Fibroblast of skin of right biceps (primary cell): ENCODE measurements at places on chromosomes 7 and 10.
A peak's percentile ranks its signal among the peaks of the same experiment; 100 is the strongest.

DNA sequence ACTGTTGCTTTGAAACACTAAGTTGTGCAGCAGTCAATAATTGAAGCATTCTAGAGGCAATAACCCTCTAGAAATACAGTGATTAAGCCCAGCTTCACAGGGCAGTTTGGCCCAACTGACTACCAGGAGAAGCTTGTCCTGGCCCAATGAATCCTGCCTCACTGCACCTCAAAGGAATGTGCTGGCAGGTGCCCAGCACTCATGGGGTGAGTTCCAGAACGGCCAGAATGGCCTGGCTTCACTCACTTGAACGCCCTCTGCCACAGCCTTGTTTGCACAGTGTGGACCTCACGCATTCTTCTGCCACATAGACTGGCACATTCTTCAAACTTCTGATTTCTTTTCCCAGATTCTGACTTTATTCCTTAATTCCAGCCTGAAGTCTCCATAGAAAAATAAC lies 6.6 kb upstream of the ITIH2 start:
- no peak for DNase-seq

DNA sequence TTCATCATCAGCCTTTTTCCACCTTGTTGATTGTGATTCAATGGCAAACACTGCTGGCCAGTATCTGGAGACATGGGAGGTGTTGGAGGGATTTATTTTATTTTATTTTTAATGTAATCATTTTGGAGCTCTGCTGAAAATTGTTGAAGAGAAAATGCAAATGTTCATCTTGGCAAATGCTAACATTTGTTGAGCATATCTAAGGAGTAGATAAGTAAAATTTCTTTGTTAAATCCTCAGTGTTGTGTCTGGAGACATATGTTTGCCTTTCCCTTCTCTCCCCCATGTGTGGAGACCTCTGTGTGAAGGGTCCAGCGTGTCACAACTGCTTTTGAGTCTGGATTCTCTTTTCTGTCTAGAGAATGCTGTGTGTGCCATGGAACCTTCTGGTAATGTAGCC lies 300.3 kb downstream of the FZD1 start:
- no peak for DNase-seq

DNA sequence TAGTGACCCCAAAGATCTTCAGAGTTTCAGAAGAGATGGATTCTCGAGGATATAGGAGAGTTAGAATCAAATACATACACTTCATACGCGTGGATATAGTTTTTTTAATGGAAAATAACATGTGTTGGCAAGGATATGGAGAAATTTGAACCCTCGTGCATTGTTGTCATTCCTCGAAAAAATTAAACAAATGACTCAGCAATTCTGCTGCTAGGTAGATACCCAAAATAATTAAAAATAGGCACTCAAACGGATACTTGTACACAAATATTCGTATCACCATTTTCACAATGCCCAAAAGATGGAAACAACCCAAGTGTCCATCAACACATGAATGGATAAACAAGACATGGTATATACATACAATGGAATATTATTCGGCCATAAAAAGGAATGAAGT lies 5.6 kb upstream of the NT5C2 start:
- DNase-seq: no peak

GRCh38 chr10:76049581-76050290 lies 618.3 kb downstream of the LRMDA start:
- peak; percentile 30 for DNase-seq

DNA sequence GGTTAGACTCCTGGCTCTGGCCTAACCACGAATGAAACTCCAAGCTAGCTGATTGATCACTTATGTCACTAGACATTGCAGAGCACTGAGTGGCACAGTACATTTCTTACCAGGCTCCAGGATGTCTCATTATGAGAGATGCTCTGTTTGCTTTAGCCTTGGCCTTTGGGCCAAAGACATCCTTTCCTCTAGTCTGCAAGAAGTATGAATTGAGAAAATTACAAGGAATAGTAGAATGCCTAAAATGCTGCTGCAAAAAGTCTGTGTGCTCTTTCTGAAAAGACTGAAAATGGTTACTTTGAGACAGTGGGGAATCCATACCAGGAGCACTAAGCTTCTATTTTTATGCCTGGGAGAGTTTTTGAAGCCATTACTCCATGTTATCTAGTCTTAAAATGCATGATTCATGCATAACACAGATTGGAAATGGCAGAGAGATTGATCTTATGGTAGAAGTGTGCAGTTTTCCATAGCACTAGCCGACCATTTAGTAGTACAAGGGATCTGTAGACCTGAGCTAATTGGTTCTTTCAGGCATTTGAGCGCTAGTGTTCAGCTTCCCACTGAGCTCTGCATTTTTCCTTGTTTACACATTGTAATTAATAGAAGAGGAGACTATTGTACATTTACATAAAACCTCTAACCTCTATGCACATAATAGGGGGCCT lies 303.8 kb downstream of the PRKG1 start:
- DNase-seq: peak; percentile 20

GRCh38 chr7:12102527-12102926 lies 108.6 kb upstream of the TMEM106B start:
- no peak for DNase-seq

- peak; percentile 34 for DNase-seq
Observed at GRCh38 chr10:91664426-91664825, 31.6 kb upstream of the PPP1R3C start.

DNA sequence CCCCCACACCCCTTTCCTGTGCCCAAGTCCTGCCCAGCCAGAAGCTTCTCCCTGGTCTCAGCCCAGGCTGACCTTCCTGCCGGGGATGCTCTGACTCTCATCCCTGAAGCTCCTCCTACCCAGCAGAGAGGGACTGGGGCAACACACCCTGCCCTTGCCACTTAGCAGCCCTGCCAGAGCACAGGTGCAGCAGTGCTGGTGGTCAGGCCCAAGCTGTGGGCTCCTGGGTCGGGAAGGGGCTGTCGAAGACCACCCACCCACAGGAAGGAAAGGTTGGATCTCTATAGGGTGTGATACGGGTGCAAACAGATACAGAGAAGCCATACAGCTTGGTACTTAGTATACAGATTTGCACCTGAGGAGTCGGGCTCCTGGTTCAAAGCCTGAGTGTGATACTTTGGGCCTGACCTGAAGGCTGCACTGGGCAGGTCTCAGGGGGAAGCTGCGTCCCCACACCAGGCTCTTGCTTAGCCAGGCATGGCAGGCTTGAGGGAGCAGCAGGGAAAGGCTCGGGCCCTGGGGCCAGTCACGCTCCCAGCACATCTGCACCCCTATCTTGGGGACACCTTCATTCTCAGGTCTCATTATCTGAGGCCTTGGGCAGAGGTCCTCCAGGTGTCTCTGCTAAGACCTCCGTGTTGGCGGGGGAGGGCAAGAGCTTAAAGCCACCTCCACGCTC lies 47.3 kb downstream of the TCERG1L start:
- DNase-seq: no peak

- no peak for DNase-seq
Observed at GRCh38 chr7:94170836-94171235, 166.7 kb upstream of the BET1 start.

DNA sequence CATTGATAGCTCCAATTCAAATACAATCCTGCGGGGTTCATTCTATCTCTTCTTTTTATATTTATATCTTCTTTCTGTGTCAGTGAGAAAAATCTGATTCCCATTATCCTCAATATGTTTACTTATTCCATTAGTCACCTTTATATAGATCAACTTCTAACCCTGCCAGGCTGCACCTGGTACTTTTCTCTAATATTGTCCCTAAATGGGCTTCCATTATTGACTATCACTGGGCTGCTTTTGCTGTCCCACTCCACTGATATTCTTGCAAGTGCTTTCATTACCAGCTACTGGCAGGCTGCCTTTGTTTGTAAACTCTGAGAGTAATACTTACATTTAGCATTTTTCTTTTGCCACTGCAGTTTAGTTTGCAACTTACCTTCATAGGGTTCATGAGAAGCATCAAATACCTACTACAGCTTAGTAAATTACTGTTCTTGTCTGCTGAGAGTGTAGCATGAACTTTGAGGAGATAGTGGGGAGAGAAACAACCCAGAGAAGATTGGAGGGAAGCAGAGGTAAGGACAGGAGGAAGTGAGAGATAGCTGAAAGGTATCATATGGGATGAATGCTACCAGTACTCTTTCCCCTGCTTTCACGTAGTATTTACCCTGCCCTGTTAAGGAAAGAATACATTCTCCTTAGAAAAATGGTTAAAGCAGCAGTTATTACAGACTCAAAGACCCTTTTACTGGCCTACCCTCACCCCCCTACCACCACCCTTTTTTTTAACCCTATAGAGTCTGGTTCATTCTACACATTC lies 119.1 kb downstream of the PHTF2 start:
- no peak for DNase-seq

GRCh38 chr7:139557857-139558581 lies 34.5 kb downstream of the CLEC2L start:
- no peak for DNase-seq

DNA sequence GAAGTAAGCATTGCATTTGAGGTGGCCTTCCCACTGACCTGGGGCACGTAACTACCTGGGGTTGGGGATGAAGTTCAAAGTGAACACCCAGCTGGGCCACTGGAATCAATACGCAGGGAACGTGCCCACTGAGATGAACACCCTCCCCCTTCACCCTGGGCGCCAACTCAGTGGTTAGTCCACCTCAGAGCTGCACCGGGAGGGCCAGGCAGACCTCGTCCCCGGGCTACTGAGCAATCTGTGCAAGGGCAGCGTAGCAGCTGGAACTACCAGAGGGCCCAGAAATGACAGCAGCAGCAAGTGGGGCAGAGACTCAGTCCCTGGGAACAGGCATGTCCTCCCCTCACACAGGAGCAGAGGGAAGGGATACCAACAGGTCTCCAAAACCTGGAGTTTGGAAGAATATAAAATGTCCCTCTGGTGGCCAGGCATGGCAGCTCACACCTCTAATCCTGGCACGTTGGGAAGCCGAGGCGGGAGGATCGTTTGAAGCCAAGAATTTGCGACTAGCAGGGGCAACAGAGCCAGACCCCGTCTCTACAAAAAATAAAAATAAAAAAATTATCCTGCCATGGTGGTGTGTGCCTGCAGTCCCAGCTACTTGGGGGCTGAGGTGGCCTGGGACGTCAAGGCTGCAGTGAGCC lies 143.9 kb downstream of the SH3PXD2A start:
- DNase-seq: no peak

DNA sequence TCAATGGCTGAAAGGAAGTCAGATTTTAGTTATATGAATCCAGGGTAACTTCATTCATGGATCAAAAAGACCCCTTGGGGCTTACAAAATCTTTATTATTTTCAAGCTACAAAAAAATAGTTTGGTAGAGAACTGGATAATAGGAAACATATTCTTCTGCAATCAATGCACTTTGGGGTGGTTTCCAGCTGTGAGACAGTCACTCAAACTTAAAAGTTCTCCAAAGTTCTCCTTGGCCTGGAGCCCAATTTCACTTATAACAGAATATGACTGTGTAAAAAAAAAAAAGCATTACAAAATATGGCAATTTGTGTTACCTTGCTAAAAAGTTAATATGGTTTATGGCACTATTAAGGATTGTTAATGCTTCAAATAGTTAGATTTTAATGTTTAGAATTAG lies 255.5 kb downstream of the AGMO start:
- DNase-seq: no peak

- DNase-seq: peak; percentile 67
Observed at GRCh38 chr7:18040196-18040595, 12.6 kb upstream of the PRPS1L1 start.

DNA sequence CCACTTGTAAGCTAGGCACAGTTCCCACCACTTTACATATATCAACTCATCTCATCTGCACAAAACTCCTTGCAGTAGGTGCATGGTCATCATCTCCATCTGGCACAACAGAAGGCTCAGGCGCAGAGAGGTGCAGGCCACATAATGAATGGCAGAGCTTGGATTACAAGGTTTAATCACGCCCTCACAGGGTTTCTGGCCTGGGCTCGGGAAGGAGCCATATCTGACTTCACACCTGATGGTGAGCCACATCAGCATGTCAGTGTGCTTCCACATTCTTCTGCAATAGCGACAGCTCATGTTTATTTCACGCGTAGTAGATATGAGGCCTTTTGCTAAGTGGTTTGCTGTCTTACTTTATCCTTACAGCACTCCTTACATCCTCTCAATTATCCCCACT lies 650.2 kb downstream of the INHBA start:
- DNase-seq: no peak

DNA sequence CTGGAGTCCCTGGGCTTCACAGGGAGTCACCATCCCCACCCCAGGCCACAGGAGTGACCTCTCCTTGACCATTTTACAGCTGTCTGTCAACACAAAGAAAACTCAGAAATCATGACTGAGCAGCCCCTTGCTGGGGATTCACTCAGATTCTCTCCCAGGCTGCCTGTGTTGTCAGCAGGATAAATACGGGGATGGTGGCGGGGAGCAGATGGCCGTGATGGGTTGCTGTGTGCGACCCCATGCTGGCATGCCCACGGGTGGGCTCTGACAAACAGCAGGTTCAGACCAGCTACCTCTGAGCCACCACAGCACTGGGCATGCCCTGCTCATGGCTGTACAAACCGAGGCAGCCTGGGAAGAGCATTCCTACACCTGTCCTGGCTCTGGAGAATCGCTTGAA lies 136.1 kb downstream of the SLIT1 start:
- no peak for DNase-seq

GRCh38 chr10:114337510-114338462 lies 66.5 kb downstream of the AFAP1L2 start:
- no peak for DNase-seq

DNA sequence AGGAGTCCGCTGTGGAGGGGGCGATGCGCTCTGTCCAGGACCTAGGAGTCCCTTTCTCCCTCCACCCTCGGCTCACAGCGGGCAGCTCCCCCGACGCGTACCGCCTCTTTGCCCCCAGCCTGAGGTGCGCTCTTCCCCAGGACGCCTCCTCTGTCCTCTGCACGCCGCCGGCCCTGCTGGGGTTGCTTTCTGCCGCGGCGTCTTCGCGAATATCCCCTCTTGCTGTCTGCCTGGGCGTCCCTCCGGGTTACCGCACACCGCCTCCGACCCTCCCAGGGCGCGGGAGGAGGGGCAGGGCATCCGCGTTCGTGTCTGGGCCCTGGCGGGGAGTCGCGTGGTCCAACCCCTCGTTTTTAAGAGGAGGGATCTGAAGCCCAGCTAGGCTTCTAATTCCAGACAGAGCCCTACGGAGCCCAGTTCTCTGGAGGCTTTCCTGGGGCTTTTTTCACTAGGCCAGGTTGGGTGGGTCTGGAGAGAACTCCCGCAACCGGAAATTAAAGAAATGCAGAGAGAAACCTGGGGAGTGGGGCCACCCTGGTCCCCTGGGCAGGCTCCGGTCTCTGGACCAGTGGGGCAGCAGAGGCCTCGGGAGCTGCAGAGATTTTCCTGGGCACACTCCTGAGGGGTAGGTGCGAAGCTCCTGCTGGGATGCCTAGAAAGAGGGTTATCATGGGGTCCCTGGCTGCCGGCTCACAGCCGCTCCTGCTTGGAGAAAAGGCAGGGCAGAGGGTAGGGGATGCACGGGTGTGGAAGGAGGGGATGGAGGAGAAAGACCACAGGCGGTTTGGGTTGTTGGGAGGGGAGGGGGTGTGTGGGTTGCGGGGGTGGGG lies 166.9 kb downstream of the UBE2H start:
- no peak for DNase-seq

DNA sequence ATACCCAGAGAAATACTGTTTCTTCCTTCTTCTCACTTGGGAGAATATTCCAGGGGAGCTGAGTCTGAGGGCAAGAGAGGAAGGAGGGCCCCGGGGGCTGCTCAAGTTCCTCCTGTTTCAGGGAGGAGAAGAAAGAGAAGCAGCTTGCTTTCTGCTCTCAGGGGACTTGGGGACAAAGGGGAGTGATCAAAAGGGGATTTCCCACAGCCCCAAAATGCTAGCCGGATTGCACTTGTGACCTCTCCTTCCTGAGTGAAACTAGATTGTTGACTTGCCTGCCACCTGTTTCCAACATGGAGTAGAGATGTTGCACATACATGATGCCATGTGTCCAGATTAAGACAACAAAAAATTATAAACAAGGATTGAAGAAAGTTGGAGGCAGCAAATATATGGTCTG lies 28.7 kb upstream of the PDCD4 start:
- DNase-seq: no peak

GRCh38 chr10:128087146-128087883 lies 38.9 kb downstream of the MKI67 start:
- DNase-seq: no peak
